Activated naive CD4-positive, alpha-beta T cell (primary cell): ENCODE measurements at places on chromosomes 16 and 17.

- no peak for DNase-seq
Measured at GRCh38 chr17:65978871-65979270, 213.1 kb downstream of the CEP112 start.

- DNase-seq: no peak
Measured at GRCh38 chr17:1939981-1940809, 84.9 kb downstream of the RTN4RL1 start.

DNA sequence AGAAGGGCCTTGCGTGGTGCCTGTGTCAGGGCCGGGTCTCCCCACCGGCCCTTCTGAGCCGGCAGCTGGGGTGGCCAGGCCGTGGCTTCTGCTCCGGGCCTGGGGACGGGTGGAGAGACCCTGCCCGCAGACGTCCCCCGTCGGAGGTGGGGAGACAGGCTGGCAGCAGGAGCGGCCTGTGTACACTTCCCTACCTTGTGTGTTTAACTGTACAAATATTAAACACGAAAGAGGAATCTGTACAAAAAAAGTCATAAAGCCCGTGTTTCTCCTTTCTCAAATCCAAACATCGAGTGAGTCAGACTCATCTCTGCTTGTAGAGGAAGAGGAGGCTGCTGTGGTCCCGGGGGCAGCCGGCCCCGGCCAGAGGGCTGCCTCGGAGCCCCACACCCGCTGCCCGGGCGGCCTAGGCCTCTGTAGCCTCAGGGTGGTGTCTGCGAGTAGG lies 2.0 kb downstream of the CACNA1H start:
- DNase-seq: no peak

DNA sequence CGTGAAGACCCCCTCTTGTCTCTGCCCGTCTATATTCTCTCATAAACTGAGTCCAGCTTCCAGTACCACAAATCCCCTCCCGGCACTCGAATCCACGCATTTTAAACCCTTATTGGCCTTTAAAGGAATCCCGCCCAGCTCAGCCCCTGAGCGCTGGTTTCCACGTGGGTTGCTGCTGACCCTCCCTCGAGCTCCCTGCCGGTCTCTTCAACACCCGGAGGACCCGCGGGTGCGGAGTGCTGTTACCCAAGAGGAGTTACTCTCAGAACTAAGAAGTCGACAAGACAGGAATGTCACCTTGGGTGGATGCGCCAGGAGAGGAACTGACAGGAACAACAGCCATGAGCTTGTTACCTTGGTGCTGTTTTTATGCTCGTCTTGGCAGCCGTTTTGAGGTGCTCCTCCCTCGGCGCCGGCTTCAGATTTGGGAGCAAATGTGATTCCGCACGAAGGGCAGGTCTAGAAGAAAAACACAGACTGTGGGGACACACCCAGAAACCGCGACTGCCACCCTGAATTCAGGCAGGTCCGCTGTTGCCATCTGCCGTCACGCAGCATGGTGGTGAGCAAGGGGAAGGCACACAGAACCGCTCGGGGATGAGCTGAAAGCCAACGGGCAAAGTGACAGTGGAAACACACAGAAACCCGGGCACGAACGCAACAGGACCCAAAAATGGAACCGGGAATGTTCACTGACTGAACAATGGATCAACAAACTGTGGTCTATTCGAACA lies 112.7 kb upstream of the CREBBP start:
- no peak for DNase-seq

DNA sequence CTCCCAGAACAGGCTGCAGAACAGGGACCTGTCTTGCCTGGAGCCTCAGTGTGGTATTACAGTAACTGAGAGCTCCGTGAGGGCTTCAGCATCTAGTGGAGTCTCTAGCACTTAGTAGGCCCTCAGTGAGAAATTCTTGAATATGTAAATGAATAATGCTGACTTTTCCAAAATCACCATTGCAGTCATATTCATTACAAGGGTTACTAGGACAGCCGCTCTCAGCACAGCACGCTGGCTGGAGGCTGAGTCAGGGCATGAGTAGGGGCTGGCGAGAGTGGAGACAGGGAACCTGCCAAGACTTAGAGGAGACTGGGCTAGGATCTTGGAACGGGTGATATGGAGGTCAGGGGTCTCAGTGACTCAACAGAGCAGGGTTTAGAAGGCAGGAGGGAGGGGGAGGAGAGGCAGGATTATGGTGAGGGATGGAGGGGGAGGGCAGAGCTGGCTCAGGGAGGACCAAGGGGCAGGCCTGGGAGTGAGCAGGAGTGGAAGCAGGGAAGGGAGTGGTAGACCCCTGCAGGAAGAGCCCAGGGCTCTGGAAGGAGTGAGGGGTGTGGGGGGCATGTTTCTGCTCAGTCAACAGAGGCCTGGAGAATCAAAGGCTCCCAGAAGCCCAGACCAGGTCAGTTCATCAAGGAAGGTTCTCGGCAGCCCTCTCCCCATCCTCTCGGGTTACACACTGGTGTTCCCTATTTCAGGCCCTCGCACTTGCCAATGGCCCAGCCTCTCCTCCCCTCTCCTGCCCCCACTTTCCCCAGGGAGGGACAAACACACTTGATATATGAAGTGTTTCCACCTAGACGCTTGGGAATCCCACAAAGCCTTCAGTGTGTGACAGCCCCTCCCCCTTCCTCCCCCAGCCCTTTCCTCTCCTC lies 42.3 kb downstream of the FZD2 start:
- DNase-seq: no peak

- DNase-seq: no peak
Measured at GRCh38 chr17:16074423-16074822, 74.8 kb downstream of the TTC19 start.

DNA sequence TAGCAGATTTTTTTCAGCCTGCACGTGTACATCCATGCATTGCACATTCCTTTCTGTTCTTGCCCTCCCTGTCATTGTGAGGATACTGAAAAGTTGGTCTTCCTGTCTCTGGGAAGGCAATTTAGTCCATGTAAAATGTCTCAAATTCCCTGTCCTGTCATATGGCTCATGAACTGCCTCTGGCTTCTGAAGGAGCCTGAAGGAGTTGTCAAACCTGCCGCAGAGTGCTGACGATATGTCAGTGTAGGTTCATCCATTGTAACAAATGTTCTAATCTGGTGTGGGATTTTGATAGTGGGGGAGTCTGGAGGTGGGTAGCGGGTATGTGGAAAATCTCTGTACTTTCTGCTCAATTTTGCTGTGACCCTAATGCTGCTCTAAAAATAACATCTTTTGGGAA lies 59.6 kb downstream of the YPEL2 start:
- DNase-seq: no peak

DNA sequence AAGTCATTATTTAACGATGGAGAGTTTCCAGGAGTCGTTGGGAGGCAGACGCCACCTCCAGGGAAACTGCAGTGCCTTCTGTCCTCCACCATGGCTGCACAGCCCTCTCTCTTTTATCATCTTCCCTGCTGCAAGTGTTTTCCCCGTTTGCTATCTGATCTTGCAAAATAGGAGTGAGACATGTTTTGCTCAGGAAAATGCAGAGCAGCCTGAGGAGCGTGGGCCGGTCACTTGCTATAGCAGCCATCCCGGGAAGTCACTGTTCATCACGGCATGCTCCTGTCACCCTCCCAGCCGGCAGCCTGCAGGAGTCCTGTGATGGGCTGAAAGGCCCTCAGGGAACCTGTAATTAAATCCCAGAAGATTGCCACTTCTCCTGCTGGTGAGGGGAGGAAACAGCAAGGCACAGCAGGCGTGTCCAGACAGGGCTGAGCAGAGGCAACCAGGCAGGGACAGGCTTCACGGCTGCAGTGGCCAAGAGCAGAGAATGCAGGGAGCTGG lies 143.1 kb downstream of the GSG1L start:
- no peak for DNase-seq

GRCh38 chr17:44002141-44002848 lies 2.1 kb upstream of the NAGS start:
- no peak for DNase-seq

DNA sequence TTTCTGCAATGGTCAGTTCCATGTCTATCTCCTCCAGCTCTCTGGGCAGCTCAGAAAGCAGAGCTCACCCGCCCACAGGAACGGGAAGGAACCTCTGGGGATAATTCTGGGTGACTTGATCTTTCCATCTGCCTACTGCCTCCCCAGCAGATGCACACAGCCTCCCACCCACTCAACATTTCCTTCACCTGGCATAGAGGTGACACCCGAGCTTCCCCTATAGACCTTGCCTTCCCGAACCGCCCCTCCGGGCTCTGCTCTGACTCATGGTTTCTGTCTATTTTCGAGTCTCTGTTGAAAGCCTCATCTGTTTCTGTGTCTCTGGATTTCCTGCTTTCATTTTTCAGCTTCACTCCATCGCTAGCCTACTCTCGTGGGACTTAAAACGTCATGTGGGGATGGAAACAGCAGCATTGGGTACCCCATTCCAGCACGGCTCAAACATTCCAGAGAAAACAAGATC lies 11.4 kb downstream of the GGA3 start:
- DNase-seq: peak; percentile 48

GRCh38 chr17:80921741-80922579 lies 69.7 kb upstream of the CHMP6 start:
- DNase-seq: no peak

DNA sequence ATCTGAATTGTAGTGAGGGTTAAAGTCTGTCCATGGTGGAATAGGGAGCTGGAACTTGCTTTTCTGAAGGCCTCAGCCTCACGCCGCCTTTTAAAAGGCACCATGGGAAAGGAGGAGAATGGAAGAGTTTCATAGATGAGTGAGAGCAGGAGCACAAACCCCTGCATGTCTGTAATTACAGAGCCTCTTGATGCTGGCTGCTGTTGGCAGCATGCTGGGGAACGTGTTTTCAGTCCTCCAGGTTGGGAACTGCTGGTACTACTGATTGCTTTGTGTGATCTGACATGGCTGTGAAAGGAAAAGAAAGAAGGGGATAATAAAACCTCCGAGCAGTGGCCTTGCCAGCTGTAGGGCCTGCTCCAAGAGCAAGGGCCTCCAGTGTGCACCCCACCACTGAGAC lies 16.8 kb upstream of the DYNLL2 start:
- no peak for DNase-seq

DNA sequence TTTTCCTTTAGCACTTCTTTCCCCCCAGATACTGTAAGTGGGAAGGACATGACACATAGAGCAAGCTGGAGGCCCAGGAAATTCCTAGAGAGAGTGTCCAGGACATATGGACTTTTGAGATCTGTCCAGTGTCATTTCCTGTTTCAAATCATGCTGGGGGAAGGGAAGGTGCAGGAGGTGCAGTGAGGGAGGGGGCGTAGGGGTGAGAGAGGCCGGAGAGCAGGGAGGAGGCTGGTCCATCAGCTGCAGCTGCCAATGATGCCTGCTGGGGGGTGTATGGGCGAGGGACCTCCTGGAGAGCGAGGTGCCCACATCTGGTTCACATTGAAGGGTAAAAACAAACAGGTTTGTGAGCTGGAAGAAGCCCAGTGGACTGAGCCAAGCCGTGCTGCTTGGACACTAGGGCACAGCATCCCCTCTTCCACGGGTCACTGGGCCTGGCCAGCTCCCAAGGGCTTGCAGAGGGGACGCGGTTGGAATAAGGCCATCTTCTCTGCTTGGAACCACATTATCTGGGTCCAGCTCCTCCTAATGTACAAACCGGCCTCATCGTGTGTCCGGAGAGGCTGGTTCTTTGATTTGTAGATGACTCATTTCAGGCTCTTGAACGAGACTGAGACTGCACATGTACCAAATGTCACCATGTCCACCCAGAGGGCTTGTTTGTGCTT lies 70.4 kb upstream of the SMURF2 start:
- no peak for DNase-seq

DNA sequence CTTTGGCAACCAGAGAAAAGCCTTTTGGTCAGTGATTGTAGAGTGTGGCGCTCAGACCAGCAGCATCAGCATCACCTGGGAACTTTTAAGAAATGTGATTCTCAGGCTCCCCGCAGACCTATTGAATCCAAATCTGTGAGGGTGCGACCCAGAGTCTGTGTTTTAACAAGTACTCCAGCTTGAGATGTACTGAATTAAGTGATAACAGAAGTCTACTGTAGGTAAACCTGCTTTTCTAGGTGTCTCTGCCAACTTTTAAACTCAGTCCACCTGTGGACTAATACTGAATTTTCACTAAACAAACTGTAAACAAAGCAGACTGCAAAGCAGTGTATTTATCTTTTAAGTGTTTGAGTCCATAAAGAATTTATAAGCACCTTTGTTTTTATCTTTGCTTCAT lies 43.6 kb downstream of the NUP93 start:
- no peak for DNase-seq

- no peak for DNase-seq
Measured at GRCh38 chr17:11170881-11171280, 70.1 kb upstream of the SHISA6 start.

DNA sequence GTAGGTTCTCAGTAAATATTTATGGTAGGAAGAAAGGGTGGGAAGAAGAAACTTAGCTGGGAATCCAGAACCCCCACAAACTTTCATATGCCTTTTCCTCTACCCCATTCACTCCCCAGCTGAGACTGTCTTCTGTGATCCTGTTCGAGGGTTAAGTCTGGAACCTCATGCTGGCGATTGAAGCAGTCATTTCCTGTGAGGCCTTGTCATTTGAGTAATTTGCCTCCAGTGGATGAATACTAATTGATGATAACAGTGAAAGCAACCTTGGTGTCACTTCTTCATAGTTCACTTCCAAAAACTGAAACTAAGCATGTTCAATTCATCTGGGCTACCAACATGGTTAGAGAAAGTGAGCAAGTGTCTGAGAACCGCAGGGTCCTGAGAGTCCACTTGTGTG lies 401.2 kb downstream of the CDH13 start:
- DNase-seq: no peak

- DNase-seq: no peak
Measured at GRCh38 chr17:18850679-18851078, 7.3 kb upstream of the PRPSAP2 start.

DNA sequence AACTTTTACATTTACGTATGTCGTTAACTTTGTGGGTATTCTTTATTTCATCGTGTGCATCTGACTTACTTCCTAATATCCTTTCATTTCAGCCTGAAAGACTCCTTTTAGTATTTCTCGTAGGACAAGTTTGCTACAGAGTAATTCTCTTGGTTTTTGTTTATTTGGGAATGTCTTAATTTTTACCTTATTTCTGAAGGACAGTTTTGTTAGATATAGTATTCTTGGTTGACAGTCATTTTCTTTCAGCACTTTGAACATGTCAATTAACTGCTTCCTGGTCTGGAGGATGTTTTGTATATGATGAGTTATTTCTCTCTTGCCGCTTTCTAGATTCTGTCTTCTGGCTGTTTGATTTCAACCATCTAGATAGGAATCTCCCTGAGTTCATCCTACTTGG lies 109.2 kb upstream of the NACA2 start:
- DNase-seq: no peak

- DNase-seq: no peak
Measured at GRCh38 chr16:10927497-10928112, 14.7 kb downstream of the DEXI start.

GRCh38 chr17:41810659-41811548 lies 845 bp downstream of the P3H4 start:
- DNase-seq: no peak

GRCh38 chr17:28898527-28898955 lies 1.0 kb upstream of the FLOT2 start:
- DNase-seq: no peak
